ENCODE measurements at places on chromosomes 12 and 14.

DNA sequence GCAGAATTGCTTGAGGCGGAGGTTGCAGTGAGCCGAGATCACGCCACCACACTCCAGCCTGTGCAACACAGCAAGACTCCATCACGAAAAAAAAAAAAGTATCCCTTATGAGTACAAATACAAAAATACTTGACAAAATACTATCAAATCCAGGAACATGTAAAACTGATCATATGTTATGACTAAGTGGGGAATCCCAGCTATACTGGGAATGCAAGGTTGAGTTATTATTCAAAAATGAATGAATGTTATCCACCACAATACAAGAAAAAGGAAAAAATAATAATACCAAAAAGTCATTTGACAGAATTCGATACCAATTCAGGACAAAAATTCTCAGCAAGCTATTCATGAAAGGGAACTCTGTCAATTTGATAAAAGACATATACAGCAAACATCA lies 32.6 kb downstream of the MOK start:
- DNase-seq, result no peak

DNA sequence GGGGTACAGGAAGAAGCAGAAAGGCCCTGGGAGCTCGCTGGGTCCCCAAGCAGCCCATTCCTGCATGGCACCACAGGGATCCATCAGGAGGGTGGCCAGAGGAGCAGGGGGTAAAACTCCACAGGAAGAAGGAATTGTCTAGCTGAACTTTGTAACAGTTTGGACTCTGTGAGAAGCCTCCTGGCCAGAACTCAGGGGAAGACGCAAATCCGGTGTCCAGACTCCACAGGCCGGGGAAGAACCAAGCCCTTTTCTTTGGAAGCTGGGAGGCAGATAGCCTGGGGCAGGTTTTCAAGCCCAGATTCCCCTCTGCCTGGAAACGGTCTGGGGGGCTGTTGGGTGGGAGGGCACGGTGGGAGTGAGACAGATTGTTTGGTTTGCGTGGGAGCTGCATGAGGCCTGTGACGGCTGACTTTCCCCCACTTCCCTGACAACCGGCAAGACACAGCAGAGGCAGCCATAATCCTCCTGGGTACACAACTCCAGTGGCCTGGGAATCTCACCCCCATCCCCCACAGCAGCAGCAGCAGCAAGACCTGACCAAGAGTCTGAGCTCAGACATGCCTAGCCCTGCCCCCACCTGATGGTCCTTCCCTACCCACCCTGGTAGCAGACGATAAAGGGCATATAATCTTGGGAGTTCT lies 16.7 kb downstream of the GPHB5 start:
- no peak for DNase-seq

GRCh38 chr14:24408764-24409163 lies 10.0 kb downstream of the NYNRIN start:
- DNase-seq, result no peak

DNA sequence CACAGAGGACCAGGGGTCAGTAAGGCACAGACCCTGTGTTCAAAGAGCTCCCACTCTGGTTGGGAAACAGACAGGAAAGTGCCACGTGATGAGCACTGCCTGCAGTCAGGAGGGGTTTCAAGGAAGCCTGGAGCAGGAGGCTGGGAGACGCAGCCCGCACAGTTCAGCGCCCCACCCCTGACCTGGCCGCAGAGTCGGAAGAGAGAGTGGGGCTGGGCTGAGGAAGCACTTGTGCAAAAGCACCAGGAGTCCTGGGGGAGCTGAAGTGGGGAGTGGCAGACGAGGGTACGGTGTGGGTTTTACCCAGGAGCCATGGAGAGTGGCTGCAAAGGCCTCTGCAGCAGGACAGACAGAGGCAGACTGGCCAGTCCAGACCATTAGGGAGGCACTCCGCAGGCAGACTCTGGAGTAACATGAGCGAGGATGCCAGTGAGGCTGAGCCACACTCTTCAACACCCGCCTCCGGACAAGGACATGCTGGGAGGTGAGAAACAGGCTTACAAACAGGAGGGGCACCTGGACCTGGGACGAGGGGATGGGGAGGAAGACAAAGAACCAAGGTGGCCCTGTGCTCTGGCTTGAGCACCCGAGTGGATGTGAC lies 85.7 kb upstream of the GPR68 start:
- DNase-seq, result no peak

- no peak for DNase-seq
Measured at GRCh38 chr12:124577986-124578385, 10.6 kb upstream of the NCOR2 start.

GRCh38 chr12:105330931-105331804 lies 677 bp downstream of the C12orf75 start:
- no peak for DNase-seq

GRCh38 chr14:28635387-28635786 lies 131.2 kb upstream of the FOXG1 start:
- DNase-seq, result no peak

- no peak for DNase-seq
Measured at GRCh38 chr12:102905229-102905628, 11.8 kb downstream of the PAH start.

- no peak for DNase-seq
Measured at GRCh38 chr12:53365245-53365904, 14.6 kb upstream of the SP1 start.

DNA sequence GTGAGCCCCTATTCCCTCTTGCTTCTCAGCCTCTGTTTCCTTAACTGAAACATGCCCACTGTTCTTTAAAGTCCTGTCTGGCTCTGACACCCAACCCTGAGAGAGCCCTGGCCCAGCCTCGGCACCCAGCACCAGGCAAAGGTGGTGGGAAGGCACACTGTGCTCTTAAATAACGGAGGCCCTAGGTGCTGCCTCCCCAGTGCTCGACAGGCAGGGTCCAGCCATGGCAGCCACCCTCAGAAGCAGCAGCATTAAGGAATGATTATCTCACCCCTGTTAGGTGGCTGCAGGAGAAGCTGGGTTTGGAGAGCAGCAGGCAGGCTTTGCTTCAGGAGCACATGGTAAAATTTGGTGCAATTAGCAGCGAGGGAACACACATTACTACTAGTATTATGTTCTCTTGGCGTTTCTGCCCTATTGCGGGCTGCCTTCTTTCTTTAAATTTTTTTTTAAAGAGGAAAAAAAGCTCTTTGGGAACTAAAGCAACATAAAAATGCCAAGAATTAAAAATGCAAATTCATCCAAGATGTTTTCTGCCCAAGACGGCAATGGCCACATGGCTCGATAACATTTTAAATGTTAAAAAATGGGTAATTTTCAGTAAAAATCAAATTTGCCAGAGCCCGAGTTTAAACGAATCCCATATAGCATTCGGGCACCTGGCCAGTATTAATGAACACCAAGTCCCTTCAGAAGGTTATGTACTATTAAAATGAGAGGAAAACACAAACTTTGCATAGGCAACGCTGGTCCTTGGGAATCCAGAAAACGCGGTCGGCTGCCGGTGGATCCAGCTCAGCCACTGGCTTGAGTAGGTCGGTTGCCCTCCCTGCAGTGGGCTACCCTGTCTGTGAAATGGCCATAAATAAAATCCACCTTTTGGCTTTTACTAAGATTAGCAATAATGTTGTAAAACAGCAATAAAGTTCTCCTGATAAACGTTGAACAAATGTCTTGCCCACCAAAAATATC lies 152.2 kb downstream of the BCL11B start:
- no peak for DNase-seq

- DNase-seq, result no peak
Measured at GRCh38 chr12:4991373-4991772, 52.3 kb upstream of the KCNA5 start.

GRCh38 chr12:52395761-52396434 lies 10.2 kb downstream of the KRT82 start:
- no peak for DNase-seq

DNA sequence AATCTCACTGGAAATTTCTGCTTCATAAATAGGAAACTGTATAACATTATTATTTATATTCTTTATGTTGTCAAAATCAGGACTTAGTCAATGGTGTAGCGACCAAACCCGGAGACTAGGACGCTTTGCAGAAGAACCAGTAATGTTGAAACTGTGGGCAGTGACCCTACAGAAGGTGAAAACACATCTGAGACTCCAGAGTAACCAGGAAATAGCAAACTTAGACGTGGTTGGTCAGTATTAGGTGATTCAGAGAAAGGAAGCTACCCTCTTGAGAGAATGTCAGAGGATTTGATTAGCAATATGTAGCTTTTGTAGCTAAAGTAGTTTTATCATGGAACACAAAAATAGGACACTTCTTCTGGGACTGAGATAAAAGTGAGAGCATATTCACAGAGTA lies 381.9 kb downstream of the SLC16A7 start:
- DNase-seq, result no peak

DNA sequence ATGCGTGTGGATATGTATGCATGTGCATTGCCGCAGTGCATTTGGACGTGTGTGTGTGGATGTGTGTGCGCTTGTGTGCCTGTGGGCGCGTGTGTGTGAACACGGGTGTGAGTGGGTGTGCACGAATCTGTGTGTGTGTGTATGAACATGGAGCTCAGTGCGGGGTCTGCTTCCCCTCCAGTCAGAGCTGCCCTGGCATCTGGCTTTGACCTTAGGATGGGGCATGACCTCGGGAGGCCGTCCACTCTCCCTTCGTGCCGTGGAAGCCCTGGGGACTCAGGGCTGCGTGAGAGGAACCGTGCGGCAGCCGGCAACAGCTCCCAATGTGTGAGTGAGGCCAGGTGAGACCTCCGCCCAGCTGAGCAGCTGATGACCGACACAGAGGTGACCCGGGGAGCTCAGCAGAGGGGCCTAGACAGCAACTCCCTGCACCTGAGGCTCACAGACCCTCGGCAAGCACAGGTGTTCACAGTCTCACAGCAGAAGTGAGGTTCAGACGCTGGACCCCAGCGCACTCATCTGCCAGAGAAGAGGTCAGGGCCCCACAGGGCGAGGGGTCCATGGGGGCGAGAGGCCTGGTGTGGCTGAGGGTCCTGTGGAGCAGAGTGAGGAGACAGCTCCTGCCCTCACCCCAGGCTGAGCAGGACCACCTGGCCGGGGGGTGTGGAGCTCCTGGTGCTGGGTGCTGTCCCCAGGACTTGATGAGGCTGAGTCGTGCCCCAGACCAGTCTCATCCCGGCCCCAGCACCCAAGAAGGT lies 33.6 kb upstream of the FBRSL1 start:
- DNase-seq, result no peak

- DNase-seq, result peak; percentile 24
Measured at GRCh38 chr12:39872425-39872824, 233.5 kb downstream of the SLC2A13 start.

DNA sequence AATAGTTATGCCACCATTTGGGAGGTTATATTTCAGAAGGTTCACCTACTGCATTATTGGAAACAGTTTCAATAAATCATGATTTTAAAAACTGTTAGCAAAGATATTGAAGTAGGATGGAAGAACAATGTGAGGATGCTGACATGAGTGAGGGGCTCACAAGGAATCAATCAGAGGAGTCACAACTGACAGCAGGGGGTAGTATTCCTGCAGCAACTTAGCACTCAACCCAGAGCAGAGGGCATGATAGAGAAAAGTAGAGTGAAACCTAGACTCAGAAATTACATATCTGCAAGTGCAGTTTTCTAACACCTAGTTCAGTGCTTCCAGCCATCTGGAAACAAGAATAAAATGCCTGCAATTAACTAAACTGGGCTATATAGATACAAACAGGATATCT lies 772.5 kb upstream of the USP15 start:
- DNase-seq, result no peak

DNA sequence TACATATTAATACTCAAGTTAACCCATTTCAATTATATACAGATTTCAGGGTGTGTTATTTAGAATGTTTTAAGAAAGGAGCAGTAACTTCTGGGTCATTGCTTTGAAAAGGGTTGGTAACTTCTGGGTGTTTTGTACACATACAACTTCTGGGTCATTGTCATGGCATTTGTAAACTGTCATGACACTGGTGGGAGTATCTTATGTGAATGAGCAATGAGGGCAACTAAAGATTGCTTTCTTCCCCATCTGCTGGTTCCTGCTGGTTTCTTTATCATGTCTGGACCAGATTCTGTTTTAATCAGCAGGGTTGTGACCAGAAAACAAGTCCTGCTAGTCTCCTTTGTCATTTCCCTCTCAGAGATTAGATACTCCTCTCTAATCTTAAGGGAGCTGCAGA lies 713.3 kb downstream of the LRFN5 start:
- no peak for DNase-seq

- no peak for DNase-seq
Measured at GRCh38 chr14:91372671-91373495, 44.7 kb downstream of the CCDC88C start.

GRCh38 chr12:76183459-76184186 lies 99.1 kb upstream of the NAP1L1 start:
- peak; percentile 83 for DNase-seq

GRCh38 chr12:121811434-121812319 lies 7.9 kb downstream of the SETD1B start:
- peak; percentile 49 for DNase-seq

DNA sequence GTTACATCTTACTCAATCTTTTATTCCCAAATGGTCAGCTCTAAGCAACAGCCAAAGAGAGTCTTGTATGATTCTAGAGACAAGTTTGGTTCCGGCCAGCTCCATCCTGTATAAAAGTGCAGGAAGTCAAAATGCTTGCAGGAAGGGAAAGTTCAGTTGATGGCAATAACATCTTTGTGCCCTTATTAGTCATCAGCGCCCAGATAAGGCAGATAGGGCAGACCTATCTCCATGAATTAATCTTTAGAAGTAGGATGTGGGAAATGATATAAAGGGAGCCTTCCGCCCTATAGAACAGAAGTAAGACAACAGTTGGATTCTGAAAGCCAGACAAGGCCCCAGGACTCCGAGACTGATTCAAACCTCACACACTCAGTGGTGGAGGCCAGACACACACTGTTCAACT lies 6.4 kb downstream of the GNS start:
- DNase-seq, result no peak

GRCh38 chr12:27290501-27291168 lies 42.0 kb upstream of the BMAL2 start:
- DNase-seq, result no peak

DNA sequence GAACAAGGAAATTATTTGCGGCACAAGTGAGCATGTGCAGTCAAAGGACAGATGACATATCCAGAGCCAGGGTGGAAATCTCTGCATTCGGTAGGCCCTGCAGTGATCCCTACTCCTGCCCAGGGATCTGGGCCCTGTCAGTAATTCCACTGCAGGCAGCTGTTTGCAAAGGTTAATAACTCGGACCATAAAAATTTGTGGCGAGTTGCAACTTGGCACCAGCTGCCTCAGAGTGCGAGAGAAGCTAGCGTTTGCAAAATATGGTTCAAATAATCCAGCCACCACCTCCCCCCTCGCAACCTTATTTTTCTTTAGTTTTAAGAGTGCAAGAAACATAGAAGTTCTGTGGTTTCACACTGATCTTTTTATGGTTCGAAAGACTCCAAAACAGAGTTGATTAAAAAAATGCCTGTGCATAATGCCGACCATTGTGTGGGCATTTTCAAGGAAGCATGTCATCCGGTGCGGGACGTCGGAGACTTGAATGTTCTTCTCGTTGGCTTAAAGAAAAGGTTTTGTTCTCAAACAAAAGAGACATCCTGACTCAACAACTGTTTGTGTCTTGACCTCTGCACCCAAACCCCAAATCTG lies 224.5 kb downstream of the BCL11B start:
- DNase-seq, result no peak

GRCh38 chr14:103232831-103233319 lies 101.2 kb upstream of the EIF5 start:
- DNase-seq, result no peak

- DNase-seq, result no peak
Measured at GRCh38 chr14:100348784-100349685, 25.9 kb downstream of the SLC25A47 start.

GRCh38 chr12:124745891-124746570 lies 117.6 kb downstream of the SCARB1 start:
- peak; percentile 98 for DNase-seq

GRCh38 chr12:65023485-65023884 lies 97.6 kb downstream of the WIF1 start:
- no peak for DNase-seq

GRCh38 chr14:103683139-103683538 lies 32.1 kb downstream of the XRCC3 start:
- DNase-seq, result no peak

Measured in putamen (tissue), 1 donor.